ENCODE measurements at places on chromosomes 4 and X. TPM values are rescaled to one million over a fixed set of nuclear protein-coding genes. Genes with fewer than 3 reads are reported as not detected.

DNA sequence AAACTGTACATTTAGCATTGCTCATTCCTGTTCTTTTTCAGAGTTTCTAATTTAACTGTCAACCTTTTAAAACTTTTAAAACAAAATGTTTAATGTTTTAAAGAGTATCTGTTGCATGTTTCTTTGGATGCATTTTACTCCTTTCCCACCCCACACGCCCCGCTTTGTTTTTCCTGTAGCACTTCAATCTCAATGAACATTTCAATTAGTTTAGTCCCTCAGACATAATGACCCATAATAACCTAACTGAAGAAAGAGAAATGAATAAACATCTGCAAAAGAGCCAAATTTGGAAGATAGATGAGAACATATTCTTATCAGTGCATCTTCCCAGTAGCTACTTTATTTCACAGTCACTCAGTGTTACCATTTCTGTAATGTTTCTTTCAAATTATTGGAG, 7.5 kb downstream of the PCDH10 start:
- no peak for DNase-seq

GRCh38 chr4:7371210-7371941, 63.4 kb downstream of the PSAPL1 start:
- DNase-seq = no peak

GRCh38 chr4:1002131-1002630, 9.0 kb upstream of the SLC26A1 start:
- DNase-seq = peak; percentile 17

CHST7 gene
- 8.8 TPM for total RNA-seq

DNA sequence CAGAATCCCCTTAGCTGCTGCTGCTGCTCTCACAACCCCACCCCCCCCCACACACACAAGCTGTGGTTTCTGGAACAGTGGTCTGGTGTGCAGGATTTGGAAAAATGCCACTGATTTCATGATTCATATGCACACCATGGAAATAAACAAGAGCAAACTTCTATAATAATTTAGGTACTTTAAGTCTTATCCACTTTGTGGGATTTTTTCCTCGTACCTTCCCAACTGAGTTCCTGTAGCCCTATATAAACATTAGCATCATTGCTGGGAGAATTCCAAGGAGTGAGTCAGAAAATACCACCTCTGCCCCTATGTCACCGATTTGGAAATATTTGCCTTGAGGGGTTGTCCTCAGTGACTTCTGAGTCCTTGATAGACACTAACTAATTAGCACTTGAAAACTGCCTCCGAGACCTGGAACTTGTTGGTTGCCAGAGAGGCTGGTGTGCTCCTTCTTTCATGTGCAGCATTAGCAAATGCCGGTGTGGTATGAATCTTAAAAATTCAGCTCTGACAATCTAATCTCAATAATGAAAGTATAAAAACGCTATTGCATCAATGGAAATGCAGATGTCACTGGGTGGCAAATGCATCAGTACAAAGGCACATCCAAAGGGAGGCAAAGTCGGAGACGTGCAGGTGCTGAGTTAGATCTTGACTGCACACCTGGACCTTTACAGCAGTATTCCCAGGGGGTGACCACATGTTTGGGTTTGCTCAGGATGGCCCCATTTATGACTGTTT, 61.8 kb downstream of the CPE start:
- peak; percentile 80 for DNase-seq

DNA sequence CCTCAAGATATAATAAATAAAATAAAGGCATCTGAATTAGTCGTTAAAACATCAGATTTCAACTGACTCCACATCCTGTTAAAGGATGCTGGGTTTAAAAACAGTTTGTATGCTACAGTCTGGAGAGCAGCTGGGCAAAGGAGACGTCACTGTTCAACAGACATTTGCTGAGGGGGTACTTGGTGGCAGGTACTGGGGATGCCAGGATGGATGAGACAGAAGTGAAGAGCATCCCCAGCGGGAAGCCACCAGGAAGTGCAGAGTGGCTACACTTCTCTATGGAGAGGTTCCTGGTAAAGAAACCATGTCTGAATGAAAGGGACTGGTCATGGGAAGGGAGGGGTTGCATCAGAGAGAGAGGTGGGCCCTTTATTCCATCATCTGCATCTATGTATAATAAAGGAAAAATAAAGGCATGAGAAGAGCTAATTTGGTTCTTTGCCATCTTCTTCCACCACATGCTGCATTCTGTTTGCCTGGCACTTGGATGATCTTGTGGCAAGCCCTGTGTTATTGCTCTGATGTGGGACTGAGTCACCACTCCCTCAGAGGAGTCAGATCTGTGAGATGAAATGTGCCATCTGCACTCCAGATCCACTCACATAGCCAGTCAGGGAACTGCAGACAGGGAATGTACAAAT, 145.0 kb downstream of the SOWAHB start:
- peak; percentile 94 for DNase-seq

- DNase-seq = peak; percentile 23
Observed at GRCh38 chrX:15151267-15152186, 118.4 kb downstream of the ASB9 start.

CHIC2 gene
- total RNA-seq = 45.4 TPM

DNA sequence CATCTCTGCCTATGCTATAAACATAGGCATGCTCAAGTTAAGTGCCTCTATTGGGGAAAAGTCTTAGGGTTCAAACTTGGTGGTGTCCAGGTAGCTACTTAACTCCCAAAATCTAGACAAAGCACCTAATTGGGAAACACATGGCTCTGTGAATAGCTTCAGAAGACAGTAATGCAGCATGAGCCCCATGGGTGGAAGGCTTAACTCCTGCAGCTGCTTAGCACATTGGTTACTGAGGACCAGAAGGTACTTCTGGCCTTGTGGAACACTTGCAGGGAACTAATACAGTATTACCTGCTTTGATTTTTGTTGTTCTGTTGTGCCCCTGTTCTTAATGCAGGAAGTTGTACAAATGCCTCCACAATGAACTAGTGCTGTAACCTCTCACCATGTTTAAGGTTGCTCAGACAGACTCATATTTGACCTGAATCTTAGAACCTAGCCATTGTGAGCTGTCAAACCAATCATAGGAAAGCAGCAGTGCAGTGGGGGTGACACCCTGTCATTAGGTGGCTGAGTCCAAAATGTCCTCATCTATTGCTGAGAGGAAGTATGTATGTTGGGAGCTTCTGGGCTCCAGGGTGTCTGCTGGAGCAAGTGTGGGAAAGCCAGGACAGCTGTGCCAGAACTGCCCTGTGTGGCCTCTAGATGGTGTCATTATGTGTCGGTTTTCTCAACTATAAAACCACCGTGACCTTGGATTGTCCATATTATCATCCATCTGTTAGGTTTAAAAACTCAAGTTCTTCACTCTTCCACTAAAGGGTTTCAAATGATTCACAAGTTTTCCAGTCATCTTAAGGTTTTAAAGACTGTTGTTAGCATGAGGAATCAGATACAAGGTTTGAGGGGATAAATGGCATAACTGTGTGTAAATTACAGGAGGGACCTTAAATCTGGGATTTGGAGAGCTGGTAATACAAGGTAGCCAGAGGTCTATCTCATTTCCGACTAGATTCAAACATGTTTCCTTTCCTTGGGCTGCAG, 69.9 kb upstream of the WDR1 start:
- no peak for DNase-seq

DNA sequence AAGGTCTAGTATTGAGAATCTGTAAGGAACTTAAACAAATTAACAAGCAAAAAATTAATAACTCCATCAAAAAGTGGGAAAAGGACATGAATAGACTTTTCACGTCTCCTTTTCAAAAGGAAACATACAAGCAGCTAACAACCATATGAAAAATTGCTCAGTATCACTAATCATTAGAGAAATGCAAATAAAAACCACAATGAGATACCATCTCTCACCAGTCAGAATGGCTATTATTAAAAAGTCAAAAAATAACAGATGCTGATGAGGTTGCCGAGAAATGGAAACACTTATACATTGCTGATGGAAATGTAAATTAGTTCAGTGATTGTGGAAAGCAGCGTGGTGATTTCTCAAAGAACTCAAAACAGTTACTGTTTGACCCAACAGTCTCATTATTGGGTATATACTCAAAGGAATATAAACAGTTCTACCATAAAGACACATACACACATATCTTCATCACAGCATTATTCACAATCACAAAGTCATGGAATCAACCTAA, 410.4 kb upstream of the SMIM31 start:
- no peak for DNase-seq

DNA sequence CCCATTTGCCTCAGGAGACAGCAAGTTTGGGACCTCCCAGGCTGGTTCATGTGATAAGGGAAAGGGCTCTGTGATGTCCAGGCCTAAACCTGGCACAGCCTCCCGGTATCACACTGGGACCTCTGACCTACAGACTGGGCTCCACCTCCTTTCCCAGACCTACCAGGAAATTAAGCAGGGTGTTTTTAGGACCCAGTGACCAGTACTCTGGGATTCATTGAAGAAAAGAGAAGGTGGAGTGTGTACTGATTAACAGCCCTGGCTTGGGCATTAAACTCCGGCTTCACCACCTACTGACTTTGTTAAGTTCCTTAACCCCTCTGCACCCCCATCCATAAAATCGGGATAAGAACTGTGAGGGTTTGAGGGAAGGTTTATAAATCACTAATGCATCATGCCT, 28.6 kb downstream of the ASB9 start:
- no peak for DNase-seq

CT45A1 gene
- not detected for total RNA-seq

DNA sequence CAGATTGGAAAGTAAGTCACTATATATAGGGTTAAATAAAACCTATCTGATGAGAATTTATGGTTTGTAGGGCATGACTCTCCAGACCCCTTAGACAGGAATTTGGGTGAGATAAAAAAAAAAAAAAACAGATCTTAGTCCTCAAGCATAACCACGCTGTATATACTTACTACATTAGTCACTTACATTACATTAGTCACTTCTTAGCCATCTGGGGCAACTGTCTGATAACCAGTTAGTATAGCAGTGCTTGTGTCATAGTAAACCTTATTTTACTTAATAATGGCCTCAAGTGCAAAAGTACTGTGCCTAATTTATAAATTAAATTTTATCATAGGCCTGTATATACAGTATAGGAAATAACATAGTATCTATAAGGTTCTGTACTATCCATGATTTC, 60.2 kb upstream of the RPS6KA6 start:
- peak; percentile 17 for DNase-seq

GRCh38 chr4:104879367-104879766, 267.3 kb upstream of the TET2 start:
- DNase-seq = peak; percentile 17

APLN gene
- total RNA-seq = under 0.01 TPM

FGF13 gene
- 1.3 TPM for total RNA-seq

PITX2 gene
- total RNA-seq = 0.33 TPM

PDGFC gene
- total RNA-seq = 69.3 TPM

GRCh38 chr4:178738026-178738425, 1295.8 kb upstream of the AGA start:
- DNase-seq = no peak

ADGRG4 gene
- under 0.01 TPM for total RNA-seq

DNA sequence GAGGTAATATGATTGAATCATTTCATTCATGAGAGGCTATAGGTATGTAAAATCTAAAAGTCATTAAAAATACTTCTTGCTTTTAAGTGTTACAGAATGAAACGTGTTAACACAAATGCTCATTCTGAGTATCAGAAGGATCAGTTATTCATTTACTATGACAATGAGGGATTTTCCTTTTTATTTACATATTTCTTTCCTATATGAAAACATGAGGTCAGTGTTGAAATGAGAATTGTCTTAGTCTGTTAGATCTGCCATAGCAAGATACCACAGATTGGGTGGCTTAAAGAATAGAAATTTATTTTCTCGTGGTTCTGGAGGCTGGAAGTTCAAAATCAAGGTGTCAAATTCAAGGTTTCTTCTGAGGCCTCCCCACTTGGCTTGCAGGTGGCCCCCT, 181.2 kb downstream of the ARHGAP10 start:
- no peak for DNase-seq

DNA sequence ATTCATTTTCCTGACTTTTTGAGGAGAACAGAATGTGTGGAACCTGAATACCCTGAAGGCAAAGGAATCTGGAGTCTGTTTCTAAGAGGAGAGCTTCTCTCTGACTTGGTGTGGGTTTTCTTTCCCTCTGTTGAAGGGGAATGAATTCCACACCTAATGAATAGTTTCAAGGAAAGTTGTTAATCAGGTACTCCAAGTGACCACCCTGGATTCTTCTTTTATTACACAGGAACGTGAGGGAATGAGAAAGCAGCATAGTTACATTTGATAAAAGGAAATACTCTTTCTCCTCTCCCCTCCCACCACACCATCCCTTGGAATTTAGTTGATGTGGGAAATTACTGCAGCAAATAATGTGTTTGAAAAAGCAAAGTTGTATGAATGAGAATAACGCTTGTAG, 29.7 kb downstream of the SLIT2 start:
- no peak for DNase-seq

LRCH2 gene
- 0.33 TPM for total RNA-seq

MAGEA10 gene
- not detected for total RNA-seq

GRCh38 chr4:6043843-6044242, 25.6 kb upstream of the C4orf50 start:
- no peak for DNase-seq

DNA sequence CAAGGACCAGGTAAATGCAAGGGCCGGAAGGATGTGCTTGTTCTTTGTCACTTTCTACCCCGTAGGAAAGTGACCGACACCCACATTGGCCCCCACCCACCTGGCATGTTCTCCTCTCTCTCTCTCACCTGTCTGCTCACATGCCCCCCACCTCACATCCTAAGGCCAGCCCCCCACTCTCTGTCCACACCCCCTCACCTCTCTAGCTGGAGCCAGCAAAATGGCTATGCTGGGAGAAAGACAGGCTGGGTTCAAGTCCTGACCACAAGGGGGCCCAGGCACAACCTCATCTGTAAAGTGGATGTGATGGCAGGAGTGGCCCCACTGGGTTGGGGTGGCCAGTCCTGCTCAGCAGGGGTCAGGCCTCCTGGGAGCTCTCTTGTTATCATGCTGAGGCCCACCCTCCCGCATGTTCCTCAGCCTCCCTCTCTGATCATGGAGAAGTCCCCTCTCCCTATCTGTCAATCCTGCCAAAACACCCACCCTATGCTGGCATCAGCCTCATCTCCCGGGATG, 1.7 kb upstream of the PPP2R2C start:
- no peak for DNase-seq

CFAP299 gene
- total RNA-seq = not detected

RAB39B gene
- 5.4 TPM for total RNA-seq

EDA2R gene
- total RNA-seq = 8.2 TPM

DNA sequence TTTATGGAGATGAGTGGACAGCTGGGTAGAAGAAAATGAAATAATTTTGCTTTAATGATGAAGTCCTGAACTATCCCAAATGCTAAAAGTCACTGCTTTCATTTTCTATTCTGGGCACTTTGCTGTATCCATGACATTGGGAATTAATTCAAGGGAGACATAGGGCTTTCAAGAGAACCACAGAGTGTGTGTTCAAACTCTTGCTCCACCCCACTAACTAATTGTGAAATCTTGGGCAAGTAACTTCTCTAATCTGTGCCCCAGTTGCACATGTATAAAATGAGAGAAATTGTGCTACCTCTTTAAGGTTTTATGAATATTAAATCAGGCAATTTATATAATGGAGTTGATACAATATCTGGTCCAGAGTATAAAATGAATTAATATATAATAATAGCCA, 1422.0 kb downstream of the ADGRL3 start:
- DNase-seq = no peak

GPR119 gene
- total RNA-seq = not detected

- no peak for DNase-seq
Observed at GRCh38 chr4:23500894-23501449, 388.9 kb downstream of the PPARGC1A start.

GASK1B gene
- total RNA-seq = 27.2 TPM

Data from mammary epithelial cell (primary cell).